ENCODE measurements at places on chromosomes 2 and 18.

DNA sequence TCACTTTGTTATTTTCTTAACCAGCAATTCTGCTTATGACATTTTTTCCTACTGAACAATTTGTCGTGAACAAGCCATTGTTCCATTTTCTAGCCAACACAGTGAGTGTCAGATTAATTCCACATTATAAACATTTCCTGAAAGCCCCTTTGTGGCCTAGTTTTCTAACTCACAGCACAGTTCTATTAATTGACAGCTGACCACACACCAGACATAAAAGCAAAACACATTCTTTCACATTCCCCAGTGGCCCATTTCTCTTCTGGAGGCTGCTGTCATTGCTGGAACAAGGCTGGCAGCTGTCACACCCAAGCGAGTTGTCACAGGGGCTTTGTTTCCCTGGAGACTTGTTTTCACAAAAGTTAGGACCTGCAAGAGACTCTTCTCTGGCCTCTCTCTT is 50.7 kb downstream of the RNF152 start:
- DNase-seq: no peak

- no peak for DNase-seq
Measured at GRCh38 chr2:12486205-12487118, 230.3 kb upstream of the TRIB2 start.

DNA sequence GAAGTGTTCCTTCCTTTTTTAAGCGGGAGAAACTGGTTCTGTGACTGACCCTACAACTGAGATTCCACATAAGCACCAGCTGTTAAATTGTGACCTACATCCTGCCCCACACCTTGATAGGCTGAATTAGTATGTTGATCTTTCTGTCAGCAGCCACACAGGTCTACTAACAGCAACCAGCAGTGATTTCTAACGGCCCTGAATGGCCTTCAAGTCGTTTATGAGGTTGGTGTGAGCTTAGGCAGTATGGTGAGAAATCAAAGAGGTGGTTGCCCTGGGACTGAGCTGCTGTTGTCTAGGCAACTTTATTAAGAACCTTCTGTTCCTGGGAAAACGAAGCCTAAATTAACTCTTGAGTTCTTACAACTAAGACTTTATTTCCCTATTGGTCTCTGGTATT is 197.2 kb upstream of the FSHR start:
- no peak for DNase-seq

DNA sequence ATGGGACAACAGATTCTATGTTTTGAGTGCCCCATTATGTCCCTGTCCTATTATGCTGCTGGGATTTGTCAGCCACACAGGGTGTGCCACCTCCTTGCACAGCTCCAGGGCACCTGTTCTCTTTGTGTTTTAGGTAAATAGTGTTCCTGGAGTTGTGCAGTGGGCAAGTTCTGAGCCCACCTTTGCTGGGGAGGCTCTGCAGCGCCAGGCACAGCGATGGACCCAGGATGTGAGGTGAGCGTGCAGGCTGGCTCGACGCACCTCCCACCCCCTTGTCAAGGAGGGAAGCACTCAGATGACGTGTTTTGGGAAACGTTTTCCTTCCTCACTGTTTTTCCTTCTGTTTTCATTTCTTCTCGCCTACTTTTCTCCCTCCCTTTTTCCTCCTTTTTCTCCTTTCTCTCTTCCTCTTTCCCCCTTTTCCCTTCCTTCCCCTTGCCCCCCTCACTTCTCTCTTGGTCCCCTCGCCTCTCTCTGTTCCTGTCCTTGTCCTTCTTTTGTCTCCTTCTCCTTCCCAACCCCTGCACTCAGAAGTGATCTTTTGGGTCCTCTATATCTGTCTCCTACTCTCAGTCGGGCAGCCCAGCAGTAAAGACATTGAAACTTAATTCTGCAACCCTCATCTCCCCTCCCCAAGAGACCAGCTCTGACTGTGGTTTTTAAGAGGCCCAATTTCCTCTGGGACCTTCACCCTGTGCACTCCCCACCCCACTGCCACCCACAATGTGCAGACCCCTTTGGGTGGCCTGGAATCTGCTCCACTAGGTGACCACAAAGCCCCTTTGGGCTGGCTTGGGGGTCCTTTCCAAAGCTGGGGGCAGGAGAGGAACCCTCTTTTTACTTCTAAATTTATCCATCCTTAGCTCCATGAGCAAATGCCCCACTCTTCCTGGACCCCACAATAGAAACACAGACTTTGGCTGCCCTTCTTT is 104.0 kb downstream of the MCFD2 start:
- DNase-seq: no peak

DNA sequence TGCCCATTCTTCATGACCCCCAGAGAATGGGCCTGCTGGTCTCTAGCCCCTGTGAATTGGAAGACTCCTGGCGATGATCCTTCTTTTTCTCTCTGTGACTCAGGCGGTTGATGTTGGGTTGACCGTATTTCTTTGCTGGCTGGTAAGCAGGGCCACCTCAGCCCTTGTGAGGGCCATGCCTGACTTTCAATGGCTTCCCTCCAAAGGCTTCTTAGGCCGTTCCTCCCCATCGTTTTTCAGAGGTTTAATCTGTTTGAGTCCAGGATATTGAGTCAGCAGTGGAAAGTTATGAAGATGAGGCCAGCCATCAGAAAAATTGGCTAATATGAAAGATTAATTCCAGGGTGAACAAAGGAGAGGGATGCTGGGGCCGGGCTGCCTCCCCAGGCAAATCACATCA is 13.6 kb downstream of the HPCAL1 start:
- no peak for DNase-seq
